ENCODE measurements at places on chromosomes 12 and 14.
A peak's percentile ranks its signal among the peaks of the same experiment; 100 is the strongest.

DNA sequence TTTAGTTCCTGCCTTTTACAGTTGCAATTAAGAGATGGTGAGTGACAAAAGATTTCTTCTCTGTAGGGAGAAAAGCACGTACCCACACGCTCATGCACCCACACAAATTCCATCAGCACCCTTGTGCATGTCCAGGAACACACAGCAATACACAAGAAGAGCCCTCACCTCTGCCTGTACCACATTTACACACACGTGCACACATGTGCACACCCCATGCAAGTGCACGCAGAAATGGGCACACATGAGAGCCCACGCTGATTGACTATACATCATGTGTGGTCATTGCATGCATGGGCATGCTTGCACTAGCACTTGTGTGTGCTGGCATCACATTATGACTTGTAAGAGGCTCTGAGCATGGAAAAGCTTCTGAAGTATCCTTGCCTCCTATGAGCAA lies 70.5 kb downstream of the SERPINA3 start:
- no peak for DNase-seq

GRCh38 chr14:74882103-74882920 lies 596 bp downstream of the DLST start:
- peak; percentile 73 for DNase-seq

DNA sequence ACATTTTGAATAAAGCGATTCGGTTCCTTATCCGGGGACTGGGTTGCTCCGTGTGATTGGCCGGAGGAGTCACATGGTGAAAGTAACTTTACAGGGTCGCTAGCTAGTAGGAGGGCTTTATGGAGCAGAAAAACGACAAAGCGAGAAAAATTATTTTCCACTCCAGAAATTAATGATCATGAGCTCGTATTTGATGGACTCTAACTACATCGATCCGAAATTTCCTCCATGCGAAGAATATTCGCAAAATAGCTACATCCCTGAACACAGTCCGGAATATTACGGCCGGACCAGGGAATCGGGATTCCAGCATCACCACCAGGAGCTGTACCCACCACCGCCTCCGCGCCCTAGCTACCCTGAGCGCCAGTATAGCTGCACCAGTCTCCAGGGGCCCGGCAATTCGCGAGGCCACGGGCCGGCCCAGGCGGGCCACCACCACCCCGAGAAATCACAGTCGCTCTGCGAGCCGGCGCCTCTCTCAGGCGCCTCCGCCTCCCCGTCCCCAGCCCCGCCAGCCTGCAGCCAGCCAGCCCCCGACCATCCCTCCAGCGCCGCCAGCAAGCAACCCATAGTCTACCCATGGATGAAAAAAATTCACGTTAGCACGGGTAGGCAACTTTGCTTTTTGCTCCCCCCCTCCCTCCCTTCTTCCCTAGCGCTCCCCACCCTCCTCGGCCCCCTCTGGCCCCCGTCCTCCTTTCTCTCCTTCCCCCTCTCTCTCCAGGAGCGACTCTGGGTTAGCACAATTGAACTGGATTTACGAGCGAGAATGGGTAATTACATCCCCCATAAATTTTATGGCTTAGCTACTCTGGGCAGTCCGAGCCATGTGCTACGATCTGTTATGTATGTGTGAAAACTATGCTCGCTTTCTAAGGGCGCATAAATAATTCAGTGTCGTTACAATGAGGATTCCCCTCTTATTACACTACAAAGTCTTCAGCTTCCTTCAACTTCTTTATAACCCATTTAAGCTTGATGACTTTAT lies at the start of gene HOXC4:
Gene HOXC4, plus strand, starts transcription at position 85 of the 991 bp plus-strand sequence. Its CDS starts 88 bp downstream, at position 173.
- DNase-seq: no peak

GRCh38 chr12:34292736-34293625 lies 270.7 kb downstream of the ALG10 start:
- DNase-seq: peak; percentile 4

- no peak for DNase-seq
Observed at GRCh38 chr12:77837876-77838291, 7.2 kb downstream of the NAV3 start.

GRCh38 chr12:27220055-27220987 lies 23.8 kb upstream of the STK38L start:
- DNase-seq: no peak

DNA sequence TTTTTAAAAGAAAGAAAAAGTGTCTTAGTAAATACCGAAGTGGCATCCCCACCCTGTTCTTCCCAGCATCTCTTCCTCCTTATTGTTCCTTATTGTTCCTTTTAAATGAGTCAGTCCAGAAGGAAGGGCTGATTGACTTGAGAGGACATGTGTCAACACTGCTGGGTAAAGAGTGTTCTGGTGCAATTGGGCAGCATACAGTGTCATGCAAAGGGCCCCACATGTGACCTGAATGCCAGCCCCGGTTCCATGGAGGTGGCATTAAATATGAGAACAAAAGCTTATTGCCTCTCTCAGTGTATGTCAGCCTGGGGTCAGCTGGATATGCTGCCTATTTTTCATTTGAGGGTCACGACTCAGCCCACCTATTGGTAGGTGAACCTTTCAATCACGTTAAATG lies 58.9 kb upstream of the RIC8B start:
- DNase-seq: no peak

GRCh38 chr14:93775158-93775557 lies 13.1 kb downstream of the PRIMA1 start:
- DNase-seq: no peak

- no peak for DNase-seq
Observed at GRCh38 chr14:68546839-68547238, 246.0 kb downstream of the ZFP36L1 start.

DNA sequence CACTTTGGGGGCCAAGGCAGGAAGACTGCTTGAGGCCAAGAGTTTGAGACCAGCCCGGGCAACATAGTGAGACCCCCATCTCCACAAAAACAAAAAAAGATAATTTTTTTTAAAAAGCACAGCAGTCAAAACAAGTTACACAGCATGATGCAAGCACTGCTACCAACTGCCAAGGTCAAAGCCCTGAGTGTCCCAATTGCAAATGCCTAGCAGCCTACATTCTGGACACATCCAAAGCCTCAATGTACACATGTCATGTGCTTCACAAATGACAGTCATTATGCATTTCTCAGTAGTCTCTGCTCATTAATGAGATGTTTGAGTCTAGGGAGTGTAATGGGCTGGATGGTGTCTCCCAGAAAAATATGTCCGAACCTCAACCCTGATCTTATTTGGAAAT lies 113.7 kb upstream of the CCND2 start:
- no peak for DNase-seq

- DNase-seq: no peak
Observed at GRCh38 chr12:46382408-46382963, 9.9 kb upstream of the SLC38A2 start.

DNA sequence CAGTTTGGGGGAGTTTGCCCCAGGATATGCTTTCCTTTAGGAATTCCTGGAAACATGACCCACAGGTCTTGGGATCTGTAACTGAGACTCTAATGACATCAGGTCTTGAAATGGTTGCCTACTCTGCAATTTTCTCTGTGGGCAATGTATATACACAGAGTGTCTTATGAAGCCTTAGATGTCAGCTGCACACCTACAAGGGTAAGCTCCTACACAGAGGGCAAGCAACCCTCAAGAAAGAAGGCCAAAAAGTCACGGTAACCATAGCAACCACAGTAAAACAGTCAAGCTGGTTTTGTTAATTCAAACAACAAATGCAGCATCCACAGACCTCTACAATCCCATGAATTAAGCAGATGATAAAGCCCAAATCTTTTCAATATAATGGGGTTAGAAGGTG lies 293.0 kb downstream of the SSPN start:
- DNase-seq: no peak

DNA sequence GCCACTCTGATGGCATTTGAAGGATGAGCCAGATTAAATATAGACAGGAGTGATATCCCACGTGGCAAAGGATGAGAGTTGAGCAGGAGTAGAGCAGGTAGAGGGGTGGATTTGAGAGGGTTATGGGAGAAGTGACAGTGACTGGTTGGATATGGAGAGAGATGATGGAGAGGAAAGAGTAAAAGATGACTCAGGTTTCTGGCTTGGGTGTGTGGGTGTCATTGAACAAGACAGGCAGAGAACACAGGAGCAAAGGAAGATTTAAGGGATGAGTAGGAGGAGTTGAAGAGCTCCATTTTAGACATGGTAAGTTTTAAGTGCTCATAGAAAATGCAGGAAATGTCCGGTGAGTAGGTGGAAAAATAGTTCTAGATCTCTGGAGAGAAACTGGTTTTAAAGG lies 136.9 kb downstream of the EGLN3 start:
- DNase-seq: no peak

DNA sequence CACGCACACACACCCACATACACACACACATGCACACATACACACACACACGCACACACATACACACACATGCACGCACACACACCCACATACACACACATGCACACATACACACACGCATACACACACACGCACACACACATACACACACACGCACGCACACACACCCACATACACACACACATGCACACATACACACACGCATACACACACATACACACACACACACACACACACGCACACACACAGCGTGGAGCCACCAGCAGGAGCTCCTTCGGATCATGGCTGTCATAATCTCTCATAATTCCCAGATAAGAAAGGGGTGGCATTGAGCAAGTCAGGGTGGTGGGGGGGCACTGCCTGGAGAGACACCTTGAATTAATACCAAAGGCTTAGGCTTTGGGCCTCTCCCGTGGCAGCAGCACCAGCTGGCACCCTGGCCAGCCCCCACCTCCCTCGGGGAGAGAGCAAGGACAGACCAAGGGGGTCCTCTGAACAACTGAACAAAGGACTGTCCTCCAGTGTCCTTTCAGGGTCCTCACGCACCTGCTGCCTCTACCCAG lies 21.9 kb downstream of the ANO2 start:
- DNase-seq: no peak

DNA sequence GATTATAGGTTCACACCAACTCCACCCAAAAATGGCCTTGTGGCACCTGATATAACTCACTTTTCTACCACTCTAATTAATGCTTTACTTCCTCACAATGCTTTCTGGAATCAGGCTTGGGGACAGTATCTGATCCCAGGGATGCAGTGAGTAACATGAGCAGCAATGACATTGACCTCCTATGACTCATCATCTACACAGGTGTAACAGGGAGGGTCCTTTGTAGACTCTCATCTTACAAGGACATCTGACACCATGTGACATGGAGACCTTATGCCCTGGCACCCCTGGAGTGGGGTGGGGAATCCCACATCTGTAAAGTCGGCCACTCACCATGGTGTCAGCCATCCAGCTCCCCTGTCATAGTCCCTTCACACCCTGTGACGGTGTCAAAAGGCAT lies 586.4 kb downstream of the MED13L start:
- DNase-seq: no peak

DNA sequence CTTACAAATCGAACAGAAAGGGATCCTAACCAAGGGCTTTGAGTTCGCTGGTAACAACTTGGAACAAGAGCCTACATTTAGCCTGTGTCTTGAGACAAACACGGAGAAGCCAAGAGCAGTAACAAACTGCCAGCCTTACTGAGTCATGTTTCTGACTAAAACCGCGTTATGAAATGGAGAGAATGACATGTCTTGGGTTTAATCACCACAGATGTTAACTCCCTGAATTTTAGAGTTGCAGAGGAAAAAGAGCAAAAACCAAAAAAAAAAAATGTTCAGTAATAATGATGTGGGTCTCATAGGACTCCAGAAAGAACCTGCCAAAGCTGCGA lies 1.0 kb downstream of the BLTP3B start:
- no peak for DNase-seq

- DNase-seq: no peak
Observed at GRCh38 chr14:42222924-42223471, 616.3 kb downstream of the LRFN5 start.

DNA sequence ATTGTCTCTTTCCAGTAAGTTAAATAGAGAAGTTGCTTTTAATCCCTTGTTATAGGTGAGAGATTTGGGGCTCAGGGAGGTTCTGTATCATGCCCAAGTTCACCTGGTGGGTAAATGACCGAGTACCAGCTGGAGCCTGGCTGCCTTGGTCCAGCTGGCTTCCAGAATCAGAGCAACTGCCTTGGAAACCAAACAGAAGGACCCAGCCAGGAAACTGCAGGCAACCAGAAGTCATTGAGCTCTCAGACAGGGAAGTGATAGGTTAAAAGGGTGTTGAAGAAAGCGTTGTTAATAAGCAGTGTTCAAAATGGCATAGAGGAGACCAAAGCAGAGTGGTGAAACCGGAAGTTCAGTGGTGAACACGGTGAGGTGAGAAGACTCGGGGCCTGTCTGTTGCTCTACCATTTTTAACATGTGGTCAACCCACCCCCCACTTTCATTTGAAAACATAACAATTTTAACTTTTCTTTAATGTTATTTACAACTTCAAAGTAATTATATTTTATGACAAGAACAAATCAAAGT lies 54.9 kb downstream of the PLEKHG7 start:
- no peak for DNase-seq

GRCh38 chr12:23221066-23221465 lies 596.1 kb downstream of the ETNK1 start:
- no peak for DNase-seq

DNA sequence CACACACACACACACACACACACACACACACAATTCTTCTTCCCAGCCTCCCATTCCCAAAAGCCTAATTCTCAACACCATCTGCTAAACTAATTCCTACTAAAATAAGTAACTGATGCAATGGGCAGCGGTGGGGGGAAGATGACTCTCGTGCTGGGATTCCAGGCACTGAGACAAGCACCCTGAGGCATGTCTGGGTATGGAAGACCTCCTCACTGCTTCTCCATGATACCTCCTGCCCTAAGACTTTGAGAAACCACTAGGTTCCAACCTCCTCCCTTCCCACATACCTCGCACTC lies 789 bp upstream of the VWF start:
- DNase-seq: no peak

- DNase-seq: no peak
Observed at GRCh38 chr14:85027681-85028370, 502.1 kb upstream of the FLRT2 start.

GRCh38 chr14:61174441-61174891 lies 106.7 kb downstream of the TMEM30B start:
- DNase-seq: no peak

- DNase-seq: no peak
Observed at GRCh38 chr12:79886917-79887519, 47.9 kb downstream of the PPP1R12A start.

DNA sequence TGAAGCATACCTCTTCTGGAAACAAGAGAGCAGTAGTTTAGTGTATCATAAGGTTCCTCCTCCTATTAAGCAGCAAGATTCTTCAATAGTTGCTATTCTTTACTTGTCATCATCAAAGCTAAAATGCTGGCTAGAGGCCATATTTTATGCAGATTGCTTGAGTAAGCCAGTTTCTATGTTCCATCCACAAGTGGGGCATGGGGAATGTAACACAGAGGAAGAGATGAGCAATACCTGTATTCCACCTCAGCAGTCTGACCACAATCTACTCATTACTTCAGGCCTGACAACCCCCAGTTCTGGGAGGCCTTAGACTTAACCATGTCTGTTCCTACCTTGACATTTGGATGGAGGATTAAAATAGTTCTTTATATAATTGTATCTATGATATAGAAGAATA lies 423.6 kb downstream of the BTG1 start:
- DNase-seq: no peak

DNA sequence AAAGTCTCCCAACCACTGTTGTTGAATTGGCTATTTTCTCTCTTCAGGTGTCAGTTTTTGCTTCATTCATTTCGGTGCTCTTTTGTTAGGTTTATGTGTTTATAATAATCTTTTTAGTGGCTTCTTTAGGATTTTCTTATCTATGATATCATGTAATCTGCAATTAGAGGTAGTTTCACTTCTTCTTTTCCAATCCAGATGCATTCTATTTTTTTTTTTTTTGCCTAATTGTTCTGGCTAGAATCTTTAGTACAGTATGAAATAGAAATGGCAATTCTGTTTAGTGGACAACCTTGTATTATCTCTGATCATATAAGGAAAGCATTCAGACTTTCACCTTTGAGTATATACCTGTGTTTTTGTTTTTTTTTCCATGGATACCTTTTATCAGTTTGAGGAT lies 17.4 kb downstream of the CNOT2 start:
- no peak for DNase-seq

Measured in activated T-cell treated with anti-CD3 and anti-CD28 coated beads, Interleukin-2, amount 50 U/mL, for 1 hour (primary cell).